ENCODE measurements at places on chromosomes 1 and 21.

DNA sequence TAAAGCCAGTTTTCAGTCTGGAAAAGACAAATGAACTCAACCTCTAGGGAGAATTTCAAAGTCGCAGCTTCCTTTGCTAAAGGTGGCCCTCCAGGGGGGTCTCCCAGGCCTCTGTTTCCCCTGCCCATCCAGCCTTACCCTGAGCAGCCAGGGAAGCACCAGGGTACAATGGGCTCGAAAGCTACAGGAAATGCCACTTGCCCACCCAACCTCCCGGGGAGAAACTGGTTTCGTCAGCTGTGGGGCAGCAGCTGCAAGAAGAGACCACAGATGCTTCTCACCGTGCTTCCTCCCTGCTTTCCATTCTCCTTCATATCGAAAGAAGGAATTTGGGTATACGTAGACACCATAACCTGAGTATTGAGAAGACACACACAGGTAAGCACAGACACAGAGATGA lies 1.7 kb downstream of the MORN1 start:
- no peak for DNase-seq

DNA sequence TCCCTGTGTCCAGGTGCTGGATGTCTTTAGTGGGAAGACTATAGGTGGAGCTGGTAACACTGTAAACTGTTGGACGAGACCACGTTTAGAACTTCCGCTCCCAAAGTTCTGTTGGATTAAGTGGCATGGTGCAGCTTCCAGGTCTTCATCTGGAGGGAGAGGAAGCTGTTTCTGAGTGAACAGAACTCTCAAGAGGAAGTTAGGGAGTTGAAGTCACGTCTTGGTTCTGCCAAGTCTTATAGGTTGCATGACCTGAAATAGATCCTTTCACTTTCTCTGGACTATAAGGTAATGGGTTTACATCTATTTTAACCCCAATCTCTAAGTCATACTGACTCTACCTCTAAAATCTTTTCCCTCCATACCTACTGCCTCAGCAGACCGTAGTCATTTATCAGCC lies 97.4 kb upstream of the TNR start:
- no peak for DNase-seq

DNA sequence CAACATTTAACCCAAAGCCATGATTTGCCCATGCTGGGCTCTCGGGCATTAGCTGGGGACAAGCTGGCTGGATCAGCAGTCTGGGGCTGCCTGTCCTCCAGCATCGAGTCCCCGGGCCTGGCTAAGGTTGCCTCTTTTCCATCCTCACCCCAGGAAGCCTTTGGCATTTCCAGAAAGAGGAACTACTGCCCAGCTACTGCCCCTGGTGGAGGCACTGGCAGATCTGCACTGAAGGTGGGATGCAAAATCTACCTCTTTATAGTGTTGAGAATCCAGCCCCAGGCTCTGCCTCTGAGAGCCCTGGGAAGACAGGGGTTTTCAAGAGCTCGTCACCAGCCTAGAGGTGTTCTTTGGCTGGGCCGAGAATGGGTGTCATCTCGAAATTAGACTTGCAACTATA lies 635.9 kb downstream of the MATN1 start:
- no peak for DNase-seq

GRCh38 chr1:175826705-175827104 lies 83.3 kb upstream of the TNR start:
- DNase-seq = no peak

Measured in bronchial epithelial cell (primary cell).